ENCODE measurements at places on chromosomes 16 and 17.

DNA sequence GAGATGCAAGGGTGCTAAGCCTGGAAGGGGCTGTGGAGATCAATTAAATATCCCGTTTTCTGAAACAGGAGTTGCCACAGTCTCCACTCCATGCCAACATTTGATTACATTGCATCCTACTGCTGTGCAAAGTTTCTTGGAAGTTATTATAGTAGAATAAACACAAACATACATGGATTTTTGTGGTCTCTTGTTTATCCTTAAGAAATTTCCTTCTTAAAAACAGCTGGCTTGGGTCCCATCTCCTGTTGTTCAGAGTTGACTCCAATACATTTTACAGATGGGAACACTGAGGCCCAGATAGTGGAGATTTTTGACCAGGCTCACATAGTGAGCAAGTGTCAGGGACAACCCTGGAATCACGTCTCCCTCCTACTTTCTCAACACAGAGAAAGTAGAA is 124.0 kb upstream of the ADAMTS18 start:
- no peak for DNase-seq

GRCh38 chr17:67026341-67026740 is 18.0 kb upstream of the CACNG1 start:
- no peak for DNase-seq

- no peak for DNase-seq
These were observed 90.6 kb downstream of the MAF start for GRCh38 chr16:79509906-79510305.

- peak; percentile 11 for DNase-seq
These were observed 9.0 kb downstream of the CBFA2T3 start for GRCh38 chr16:88967830-88968588.

GRCh38 chr17:33239702-33240101 is 53.4 kb downstream of the ASIC2 start:
- no peak for DNase-seq

GRCh38 chr17:49924589-49924988 is 44.4 kb upstream of the DLX4 start:
- DNase-seq, result no peak

DNA sequence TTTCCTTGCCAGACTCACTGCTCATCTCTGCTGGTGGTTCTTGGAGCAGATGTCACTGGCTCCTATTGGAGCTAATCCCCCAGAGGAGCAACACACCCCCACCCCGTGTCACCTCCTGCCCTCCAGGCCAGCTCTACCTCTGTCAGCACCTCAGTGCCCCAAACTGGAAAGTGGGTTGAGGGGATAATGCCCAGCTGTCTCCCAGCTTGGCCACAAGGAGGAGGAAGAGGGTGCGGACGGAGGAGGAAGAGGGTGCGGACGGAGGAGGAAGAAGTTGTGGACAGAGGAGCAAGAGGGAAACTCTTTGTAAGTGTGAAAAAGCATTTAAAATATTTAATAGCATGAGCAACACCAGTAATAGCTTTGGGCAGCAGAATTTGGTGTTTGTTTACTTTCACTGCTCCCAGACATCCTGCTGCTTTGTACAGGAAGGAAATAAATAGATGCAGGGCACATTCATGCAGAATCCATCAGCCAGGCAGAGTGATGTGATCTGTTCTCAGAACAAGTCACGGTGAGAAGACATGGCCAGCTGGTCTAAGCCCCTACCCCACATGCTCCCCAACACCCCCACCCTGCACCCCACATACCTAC is 82.5 kb downstream of the C17orf67 start:
- no peak for DNase-seq

- no peak for DNase-seq
These were observed 93.4 kb downstream of the SSH2 start for GRCh38 chr17:29836643-29837042.

- DNase-seq, result no peak
These were observed 87.3 kb downstream of the YPEL2 start for GRCh38 chr17:59418732-59419166.

- DNase-seq, result no peak
These were observed 87.7 kb downstream of the RMI2 start for GRCh38 chr16:11432856-11433395.

- no peak for DNase-seq
These were observed 45.2 kb downstream of the SLC6A2 start for GRCh38 chr16:55700961-55701360.

DNA sequence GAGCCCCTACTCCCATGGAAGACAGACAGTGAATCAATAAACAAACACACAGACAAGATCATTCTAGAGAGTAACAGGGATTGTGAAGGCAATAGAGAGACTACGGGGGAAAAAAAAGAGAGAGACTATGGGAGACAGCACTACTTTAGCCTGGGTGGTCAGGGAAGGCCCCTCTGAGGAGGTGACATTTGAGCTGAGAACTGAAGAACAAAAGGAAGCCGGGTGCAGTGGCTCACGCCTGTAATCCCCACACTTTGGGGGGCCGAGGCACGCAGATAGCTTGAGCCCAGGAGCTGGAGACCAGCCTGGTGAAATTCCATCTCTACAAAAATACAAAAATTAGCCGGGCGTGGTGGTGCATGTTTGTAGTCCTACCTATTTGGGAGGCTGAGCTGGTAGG is 29.2 kb downstream of the SALL1 start:
- no peak for DNase-seq

DNA sequence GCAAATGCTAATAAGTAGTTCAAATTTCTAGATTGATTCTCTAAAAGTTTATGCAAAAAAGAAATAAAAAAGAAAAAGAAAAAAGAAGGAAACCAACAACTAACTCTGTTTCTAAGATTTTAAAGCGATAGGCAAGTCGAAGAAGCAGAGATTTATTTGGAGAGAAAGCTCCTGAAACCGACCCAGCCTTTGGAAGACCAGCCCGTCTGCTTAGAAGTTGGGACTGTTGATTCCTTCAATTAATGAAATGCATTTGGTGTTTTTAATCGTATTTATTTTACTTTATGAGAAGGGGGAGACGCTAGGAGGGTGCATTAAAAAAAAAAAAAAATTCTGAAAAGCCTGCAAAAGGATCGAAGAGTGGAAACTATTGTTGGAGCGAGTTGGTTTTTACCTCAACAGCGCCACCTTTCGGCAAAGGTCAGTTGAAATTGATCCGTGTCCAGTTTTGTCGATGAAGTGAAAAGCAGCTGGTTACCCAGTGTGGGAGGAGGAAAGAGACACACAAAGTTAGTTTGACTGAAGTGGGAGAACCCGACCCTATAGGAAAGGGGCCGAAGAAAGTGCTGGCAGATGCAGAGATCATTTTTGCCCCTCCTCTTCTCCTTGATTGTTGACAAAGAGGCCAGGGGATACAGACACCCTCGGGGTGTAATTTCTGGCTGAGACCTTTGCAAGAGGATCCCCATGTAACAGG is 1.5 kb upstream of the MAF start:
- DNase-seq, result peak; percentile 81

- DNase-seq, result peak; percentile 76
These were observed 9.6 kb downstream of the CA10 start for GRCh38 chr17:52148969-52149351.

DNA sequence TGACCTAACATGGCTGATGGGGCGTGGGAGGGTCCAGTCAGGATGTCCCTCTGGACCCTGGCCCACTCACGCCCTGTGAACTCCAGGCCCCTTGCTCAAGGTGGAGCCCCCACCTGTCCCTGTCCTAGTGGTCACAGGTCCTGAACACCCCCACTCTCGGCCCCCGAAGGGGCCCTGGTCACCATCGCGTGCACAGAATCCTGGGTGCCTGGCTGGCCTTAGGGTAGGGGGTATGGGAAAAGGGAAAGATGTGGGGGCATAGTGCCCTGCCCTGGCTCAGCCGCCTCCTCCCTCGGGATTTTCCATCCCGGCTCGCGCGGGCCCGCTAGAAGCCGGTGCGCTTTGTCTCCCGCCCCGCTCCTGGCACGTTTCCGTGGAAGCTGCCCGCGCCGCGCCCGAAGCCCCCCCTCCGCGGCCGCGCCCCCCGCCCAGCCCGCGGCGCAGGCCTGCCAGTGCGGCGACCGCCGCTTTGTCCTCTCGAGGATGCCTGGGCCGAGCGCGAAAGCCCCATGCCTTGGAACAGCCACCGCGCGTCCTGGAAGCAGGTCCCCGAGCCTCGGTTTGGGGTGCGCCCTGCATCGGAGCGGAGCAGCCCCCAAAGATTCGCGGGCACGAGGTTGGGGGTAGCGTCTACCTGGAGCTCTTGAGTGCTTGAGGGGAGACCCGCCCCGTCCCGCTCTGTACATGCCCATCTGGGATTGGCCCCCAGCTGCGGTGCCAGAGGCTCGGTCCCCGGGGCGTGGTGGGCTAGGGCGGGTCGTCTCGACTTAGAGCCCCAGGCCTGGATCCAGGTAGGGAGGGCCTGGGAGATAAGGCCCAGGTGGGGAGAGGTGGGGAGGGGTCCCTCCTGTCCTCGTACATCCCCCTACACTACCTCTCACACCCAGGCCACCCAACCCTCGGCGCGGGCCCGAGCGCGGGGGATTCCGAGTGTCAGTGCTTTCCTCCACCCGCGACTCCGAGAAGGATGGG is 1.3 kb downstream of the SMPD3 start:
- DNase-seq, result peak; percentile 38

DNA sequence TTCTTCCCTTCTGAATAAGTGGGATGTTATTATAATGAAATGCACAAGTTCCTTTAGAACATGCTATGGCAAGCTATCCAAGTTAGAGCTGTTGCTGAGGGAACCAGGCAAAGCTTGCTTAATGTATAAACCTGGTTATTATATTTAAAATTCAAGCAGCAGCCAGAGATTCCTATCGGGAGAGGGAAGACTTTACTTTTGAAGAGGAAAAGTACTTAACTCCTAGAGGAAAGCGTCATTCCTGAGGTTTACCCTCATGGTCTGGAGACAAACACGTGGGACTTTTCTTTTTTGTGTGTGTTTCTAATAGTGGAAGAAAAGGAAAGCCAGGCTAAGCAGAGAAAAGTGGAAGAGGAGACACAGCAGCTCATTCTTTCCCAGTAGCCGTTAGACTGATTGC is 39.9 kb upstream of the MYH10 start:
- no peak for DNase-seq

DNA sequence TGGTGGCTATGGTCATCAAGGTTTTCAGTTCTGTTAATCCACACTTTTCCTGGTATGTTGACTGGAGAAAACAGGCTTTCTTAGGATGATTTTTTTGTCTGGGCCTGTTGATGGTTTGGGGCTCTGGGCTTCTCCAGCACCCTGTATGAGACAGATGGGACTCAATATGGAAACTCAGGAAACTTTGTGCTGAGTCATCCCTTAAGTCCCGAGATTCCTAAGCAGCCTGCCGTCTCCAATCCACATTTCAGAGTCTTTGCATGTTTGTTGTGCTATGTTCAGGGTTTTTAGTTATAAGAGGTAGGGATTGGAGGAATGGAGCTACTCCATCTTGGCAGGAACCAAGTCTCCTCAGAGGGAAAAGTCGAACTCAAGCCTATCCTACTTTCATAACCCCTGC is 253.3 kb upstream of the FOXF1 start:
- no peak for DNase-seq

- no peak for DNase-seq
These were observed 537.8 kb upstream of the CA10 start for GRCh38 chr17:52696362-52696761.

DNA sequence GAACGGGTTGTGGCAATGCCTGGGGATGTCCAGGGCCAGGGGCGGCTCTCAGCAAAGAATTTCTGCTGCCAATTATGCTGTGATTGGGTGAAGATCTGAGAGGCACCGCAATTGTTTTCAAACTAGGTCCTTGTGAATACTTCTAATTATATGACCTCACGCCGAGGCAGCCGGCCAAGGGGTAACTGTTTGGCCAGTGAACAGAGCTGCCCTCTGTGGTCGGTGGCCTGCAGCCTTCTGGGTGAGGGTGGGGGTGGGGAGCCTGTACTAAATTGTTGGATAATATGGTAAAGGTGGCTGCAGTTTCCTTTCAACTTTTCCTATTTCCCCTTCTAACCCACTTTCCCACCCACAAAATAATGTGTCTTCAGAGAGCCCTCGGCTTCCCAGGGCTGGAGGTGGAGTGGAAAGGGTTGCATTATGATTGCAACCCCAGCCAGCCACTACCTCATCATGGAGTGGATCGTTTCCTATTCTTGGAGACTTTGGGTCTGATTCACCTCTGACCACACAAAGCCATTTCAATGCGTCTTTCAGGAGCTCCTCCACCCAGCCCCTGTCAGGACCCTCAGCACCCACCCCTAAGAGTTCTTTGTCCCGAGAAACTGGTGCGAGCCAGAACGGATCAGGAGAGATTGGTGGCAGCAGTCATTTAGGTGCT is 2.0 kb upstream of the DNAI2 start:
- DNase-seq, result no peak

DNA sequence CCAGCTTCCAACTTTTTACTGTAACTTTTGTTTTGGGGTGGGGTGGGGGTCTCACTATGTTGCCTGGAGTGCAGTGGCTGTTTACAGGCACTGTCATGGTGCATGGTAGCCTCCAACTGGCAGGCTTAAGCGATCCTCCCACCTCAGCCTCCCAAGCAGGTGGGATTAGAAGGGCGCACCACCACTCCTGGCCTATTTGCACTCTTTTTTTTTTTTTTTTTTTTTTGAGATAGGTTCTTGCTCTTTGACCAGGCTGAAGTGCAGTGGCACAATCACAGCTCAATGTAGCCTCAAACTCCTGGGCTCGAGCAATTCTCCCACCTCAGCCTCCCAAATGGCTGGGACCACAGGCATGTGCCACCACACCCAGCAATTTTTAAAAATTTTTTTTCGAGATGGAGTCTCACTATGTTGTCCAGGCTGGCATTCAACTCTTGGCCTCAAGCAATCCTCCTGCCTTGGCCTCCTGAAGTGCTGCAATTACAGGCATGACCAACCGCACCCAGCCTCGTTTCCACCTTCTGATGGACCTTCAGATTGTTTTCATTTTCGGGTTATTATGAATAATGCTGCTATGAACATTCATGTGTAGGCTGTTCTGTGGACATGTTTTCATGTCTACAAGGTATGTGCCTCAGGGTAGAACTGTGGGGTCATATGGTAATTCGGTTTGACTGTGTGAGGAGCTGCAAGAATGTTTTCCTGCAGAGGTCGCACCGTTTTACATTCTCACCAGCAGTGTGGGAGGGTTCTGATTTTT is 10.9 kb downstream of the TRAP1 start:
- DNase-seq, result no peak

GRCh38 chr17:75721463-75722011 is 278 bp downstream of the ITGB4 start:
- DNase-seq, result peak; percentile 49

- DNase-seq, result peak; percentile 86
These were observed 743 bp downstream of the WIPI1 start for GRCh38 chr17:68456339-68457167.

DNA sequence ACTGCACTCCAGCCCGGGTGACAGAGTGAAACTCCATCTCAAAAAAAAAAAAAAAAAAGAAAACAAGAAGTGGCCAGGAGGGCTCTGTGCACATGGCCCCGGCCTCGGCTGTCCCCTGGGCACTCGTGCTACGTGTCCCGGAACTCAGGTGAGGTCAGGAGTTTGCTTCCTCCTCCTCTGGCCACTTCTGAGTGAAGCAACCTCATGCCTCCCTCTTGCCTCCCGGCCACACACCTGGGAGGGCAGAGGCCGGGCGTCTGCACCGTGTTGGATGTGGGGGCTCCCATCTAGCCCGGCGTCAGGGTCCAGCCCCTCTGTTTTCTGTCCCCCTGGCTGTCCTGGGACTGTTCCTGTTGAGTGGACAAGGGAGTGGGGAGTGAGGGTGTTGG is 22.2 kb downstream of the ASPSCR1 start:
- no peak for DNase-seq

All from DMS53 (cell line).